Stimulated activated CD8-positive, alpha-beta memory T cell treated with anti-CD3 and anti-CD28 coated beads, Interleukin-4, amount 100 ng/mL, for 1 hour (primary cell): ENCODE measurements at places on chromosomes 2 and 18.

DNA sequence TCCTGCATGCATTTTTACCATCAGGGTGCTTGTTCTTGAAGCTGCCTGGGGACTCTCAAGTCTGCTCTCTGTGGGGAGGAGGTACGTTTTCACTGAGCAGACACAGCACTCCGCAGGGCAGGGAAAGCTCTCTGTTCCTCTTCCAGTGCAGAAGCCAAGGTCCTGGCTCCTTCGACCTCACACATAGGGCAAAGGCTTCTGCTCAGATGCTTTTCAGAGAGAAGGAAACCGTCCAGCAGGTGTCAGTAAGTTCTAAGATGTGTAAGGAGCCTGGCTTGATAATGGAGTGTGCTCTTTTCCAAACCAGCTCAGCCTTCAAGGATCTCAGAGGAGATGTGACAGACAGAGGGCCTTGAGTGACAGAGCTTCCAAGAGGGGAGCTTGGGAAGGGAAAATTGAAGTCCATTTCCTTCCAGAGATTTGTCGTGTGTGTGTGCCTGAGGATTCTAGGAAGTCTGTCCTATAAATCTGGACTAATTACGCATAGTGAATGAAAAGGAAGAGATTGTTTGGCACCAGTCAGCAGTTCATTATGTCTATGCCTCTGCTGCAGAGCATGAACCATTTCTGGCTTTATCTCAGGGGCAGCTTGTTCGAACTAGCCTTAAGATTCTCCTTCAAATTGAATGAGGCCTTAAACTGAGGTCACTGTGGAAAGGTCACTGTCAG lies 67.3 kb upstream of the UPP2 start:
- DNase-seq: no peak

GRCh38 chr2:99624677-99625076 lies 134.9 kb upstream of the REV1 start:
- DNase-seq: no peak

GRCh38 chr2:219453671-219454590 lies 19.3 kb downstream of the SPEG start:
- DNase-seq: no peak

- no peak for DNase-seq
Observed at GRCh38 chr2:148375214-148375613, 269.3 kb upstream of the EPC2 start.

GRCh38 chr18:63074981-63075404 lies 244.6 kb downstream of the BCL2 start:
- peak; percentile 24 for DNase-seq

DNA sequence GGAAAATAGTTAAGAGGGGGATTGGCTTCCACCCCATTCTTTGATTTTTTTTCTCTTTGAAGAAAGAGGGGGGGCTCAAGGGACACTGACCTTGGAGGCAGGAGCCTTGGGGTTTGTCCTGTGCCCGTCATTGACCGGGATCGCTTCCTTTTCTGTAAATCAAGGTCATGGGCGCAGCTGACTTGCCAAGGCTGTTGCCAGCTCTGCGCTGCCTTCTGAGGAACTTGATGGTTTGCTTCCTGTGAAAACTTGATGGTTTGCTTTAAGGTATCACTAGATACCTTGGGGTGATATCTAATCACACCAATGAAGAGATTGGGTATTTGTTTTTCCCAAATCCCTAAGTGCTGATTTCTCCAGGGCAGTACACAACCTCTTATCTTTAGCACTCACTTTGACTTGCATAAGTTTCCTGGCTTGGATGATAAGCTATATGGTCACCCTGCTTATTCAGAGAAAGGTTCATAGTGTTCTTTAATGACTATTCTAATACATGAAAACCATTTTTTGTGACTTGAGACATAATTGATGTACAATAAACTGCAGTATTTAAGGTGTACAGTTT lies 56.0 kb downstream of the DGKD start:
- DNase-seq: no peak

GRCh38 chr2:232329716-232330067 lies 48.9 kb upstream of the ALPP start:
- no peak for DNase-seq

GRCh38 chr18:46649071-46649862 lies 7.8 kb downstream of the LOXHD1 start:
- no peak for DNase-seq

DNA sequence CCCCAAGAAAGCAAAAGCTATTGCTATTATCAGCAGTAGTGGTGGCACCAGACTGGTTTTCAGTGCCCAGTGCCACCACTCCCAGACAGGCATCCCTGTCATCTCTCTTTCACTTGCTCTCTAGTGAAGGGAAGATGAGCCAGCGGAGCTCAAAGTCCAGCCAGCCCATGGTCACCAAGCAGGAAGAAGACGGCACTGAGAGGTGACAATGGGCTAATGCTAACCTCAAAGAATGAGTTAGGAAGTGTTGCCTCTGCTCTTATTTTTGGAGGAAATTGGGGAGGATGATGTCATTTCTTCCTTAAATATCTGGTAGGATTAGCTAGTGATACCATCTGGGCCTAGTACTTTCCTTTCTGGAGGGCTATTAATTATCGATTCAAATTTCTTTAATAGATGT lies 1.7 kb downstream of the SP140 start:
- no peak for DNase-seq

DNA sequence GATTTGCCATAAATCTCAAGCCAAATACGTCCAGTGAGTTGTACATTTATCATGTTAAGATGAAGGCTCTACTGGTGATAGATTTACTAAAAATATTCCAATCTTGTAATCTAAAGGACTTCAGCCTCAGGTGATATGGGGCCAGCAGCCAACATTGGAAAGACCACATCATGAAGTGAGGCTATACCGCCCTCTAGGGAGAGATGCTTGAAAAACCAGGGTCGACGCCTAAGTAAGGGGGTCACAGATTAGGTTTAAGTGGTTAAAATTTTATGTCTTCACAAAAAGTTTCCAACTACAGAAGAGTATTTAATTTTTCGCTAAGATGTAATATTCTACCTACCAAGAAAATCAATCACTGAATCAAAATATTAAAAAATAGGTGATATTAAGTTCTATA lies 33.3 kb downstream of the DOCK10 start:
- no peak for DNase-seq

DNA sequence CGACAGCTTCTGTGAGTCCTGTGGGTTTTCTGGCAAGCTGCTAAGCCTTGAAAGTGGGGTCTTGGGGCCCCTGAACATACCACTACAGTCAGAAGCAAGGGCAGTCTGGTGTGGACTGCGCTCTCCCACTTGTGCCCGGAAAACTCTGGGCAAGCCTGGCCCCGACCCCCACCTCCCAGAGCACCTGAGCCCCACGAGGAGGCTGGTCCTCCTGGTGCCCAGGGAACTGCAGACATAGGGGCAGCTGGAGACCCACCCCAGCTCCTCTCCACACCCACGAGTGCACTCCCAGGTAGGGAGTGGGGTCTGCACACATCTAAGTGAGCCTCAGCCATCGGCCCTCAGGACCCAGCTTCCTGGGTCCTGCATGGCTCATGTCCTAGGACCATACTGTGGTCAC lies 16.2 kb upstream of the GPC1 start:
- DNase-seq: no peak

DNA sequence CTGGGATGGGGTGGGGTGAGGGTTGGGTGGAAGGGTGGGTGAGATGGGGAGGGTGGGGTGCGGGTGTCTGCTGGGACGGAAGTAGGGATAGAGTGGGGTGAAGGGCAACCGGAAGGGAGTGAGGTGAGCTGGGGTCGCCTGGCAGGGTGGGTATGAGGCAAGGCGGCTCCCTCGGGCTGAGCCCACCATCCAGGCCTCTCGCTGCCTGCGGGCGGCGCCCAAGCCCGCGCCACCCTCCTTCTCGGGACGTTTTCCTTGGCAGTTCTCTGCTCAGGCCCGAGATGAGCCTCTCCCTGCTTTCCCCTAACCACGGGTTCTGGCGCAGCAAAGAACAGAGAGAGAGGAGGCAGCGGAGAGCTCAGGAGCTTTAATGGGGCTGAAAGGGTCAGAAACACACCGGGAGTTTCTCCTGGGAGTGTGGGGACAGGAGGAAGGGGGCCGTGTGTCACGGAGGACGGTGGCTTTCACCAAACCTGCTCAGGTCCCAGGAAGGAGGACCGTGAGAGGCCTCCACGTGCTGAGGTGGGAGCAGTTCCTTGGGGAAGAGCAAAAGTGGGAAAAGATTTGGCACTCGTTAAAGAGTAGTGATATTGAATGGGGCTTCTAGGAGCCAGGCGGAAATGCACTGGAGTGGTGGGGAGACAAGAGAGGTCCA lies 4.1 kb downstream of the FEV start:
- no peak for DNase-seq

DNA sequence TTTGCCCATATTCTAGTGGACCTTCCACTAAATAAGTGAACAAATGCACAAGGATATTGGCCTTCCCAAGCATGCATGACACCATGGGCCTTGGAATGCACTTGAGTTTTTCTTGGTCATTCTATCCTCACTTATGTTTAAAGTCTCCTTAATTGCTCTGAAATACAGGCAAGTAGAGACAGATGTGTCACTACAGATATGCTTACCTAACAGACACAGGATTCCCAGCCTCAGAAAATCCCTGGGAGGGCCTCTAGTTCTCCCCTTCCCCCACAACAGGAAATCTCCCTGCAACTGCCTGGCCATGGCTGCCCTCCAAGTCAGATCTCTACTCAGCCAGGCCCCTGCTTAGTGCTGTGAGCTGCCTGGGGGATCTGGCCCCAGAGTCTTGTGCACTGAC lies 445.2 kb downstream of the IRS1 start:
- no peak for DNase-seq

- DNase-seq: no peak
Observed at GRCh38 chr2:17879137-17879912, 858 bp downstream of the KCNS3 start.

GRCh38 chr2:203590496-203590895 lies 55.4 kb upstream of the RAPH1 start:
- DNase-seq: no peak

DNA sequence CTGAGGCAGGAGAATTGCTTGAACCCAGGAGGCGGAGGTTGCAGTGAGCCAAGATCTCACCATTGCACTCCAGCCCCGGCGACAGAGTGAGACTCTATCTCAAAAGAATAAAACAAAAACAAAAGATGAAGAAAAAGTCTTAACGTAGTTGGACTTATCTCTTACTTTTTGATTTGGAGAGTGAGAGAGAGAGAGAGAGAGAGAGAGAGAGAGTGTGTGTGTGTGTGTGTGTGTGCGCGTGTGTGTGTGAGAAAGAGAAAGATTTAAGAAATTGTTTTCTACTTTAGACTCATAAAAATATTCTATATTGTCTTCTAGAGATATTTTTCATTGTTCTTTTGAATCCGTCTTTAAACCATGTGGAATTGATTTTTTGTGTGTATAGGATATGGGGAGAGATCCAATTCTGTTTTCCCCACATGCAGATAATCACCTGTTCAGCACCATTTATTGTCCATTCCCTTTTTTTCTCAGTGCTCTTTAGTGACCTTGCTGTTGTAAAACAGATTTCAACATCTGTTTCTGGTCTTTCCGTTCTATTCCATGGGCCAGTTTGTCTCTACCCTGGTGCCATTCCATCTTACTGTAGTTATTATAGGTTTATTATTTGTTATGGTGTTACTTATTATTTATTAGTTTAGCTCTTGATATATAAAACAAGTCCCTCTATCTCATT lies 53.5 kb downstream of the KCMF1 start:
- no peak for DNase-seq

DNA sequence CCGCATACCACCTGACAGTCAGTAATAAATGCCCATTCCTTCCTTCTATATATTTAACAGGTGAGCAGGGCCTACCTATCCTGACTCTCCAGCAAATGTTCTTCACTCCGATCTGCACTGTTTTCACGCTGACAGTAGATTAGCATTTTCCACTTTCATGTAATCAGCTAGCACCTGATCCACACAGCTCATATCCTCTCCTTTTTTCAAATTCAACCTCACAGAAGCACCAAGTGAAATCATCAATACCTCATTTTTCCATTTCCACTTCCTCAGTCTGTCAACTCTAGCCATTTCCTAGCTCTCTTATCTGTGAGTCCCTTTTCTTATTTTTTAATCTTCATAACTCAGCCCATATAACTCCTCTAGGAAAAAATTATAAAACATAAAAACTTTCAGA lies 402.8 kb downstream of the ZEB2 start:
- DNase-seq: no peak

DNA sequence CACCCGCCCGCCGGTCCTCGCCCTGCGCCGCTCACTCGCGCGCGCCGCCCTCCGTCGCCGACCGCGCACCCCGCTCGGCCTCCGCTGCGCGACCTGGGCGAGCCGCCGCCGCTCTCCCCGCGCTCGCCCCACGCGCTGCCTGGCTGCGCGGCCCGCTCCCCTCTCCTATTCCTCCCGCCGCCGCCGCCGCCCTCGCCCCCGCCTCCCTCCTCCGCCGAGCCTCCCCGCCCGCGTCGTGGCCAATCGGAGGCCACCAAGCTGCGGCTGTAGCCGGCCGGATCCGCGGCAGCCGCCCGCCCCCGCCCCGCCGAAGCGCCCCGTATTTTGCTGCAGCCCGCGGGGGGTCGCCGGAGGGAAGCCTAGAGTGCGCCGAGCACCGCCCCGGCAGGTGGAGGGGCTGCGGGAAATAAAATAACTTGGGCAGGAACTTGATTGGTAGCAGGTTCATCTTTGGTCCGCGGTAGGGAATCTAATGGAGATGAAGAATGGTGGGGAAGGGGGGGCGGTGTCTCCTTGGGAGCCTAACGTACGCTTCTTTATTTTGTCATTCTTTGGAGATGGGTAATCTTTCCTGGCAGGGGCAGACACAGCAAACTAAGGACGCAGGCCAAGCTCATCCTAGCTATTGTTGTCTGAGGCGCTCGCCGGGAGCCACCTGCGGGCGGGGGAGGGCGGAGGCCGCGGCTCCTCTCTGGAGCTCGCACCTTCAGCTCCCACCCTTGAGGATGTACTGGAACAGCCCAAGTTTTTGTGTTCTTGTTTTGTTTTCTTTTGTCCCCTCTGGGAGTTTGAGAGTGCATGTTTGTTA lies 1.1 kb upstream of the CDH2 start:
- no peak for DNase-seq

- peak; percentile 46 for DNase-seq
Observed at GRCh38 chr2:96157649-96158553, 12.7 kb upstream of the DUSP2 start.

- DNase-seq: no peak
Observed at GRCh38 chr2:143577489-143577888, 448.3 kb downstream of the ARHGAP15 start.

DNA sequence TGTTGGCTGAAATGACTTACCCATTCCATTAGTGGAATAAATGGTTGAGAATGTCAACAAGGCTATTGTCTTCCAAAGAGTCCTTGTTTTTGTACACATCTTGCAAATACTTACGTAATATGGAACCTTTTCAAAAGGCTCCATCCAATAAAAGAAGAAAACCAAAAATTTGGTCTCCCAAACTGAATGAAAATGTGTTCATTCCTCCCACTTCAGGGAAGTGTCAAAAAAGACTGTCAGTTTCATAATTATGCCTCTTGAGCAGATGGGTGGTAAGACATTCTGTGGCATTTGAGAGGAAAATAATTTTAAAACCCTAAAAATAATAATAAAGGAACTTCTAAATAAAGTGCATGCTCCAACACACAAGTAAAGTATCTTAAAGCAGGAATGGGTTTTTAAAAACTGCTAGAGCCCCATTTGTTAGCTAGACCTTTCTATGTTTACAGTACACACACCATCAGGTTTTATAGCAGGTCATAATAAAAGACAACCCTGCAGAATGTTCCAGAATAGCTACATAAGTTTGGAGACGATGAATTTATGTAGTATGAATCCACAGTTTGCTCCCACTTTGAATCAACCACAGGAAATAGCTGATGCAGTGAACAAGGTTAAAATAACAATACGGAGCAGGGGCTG lies 843.7 kb downstream of the LRRTM4 start:
- DNase-seq: no peak
